ENCODE measurements at places on chromosomes 16 and 17. TPM values are rescaled to one million over a fixed set of nuclear protein-coding genes. Genes with fewer than 3 reads are reported as not detected.

CBX2 gene
- 2.2 TPM for total RNA-seq

GPRC5B gene
- 16.3 TPM for total RNA-seq

IRX5 gene
- total RNA-seq: 10.9 TPM

- DNase-seq: no peak
These were observed 22.2 kb upstream of the CLEC18A start for GRCh38 chr16:69928856-69929400.

GRCh38 chr17:39239640-39240314, 14.0 kb upstream of the STAC2 start:
- DNase-seq: peak; percentile 66

DNA sequence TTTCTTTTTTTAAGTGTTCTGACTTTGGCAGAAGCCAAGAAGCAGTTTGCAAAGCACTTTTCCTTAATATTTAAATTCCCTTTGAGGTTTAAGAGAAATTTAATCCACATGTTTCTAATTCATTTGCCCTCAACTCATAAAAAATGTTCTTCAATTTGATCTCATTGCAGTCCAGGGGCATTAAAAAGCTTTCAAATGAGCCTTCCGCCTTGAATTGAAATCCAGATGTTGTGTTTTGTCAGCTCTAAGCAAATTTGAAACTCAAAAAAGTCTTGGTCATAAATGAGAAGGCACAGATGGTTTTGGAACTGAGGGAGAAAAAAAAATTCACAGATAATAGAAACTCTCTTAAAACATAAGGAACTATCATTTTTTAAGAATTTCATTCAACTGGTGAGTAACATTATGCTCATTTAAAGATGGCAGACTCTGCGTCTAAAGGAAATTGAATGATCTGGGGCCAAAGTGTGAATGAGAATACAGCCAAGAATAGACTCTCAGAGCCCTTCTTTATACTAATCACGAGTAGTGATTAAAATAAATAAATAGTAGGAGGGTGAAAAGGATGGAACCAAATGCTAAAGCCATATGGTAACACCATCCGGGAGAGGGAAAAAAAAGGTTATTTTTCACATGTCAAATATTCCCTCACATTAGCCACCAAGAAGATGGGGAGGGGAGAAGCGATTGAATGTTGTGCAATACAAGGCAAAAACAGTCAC, 1304.7 kb downstream of the CDH8 start:
- DNase-seq: no peak

- DNase-seq: peak; percentile 34
These were observed 7.0 kb upstream of the CALB2 start for GRCh38 chr16:71351558-71351901.

DNA sequence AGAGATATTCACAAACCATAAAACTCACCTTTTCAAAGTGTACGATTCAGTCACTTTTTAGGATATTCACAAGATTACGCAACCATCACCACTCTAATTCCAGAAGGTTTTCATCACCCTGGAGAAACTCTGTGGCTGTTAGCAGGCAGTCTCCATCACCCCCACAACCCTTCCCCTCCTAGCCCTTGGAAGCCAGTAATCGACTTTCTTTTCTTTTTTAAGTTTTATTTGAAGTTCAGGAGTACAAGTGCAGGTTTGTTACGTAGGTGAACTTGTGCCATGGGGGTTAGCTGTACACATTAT, 363.5 kb downstream of the CPPED1 start:
- no peak for DNase-seq

DNA sequence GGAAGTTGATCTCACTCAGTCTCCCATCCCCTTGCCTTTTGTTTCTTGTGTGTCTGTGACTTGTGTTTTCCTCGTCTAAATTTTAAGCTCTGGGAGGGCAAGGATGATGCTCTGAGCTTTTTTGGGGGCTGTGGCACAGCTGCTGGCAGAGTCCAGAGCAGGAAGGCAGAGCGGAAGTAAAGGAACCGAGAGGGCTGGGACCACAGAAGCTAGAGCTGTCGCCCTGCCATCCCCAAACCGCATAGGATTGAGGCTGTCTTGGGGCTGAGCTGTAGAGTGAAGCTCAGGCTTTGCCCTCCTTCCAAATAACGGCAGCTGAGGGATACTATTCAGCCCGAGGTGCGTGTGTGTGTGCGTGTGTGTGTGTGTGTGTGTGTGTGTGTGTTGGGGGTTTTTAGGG, 3.8 kb upstream of the DNAH2 start:
- no peak for DNase-seq

- DNase-seq: no peak
These were observed 5.4 kb downstream of the C17orf58 start for GRCh38 chr17:67990909-67991308.

- DNase-seq: no peak
These were observed 985 bp upstream of the TMEM107 start for GRCh38 chr17:8176998-8177731.

GRCh38 chr17:42227849-42228700, 33.8 kb upstream of the GHDC start:
- DNase-seq: no peak

- no peak for DNase-seq
These were observed 2.5 kb downstream of the EIF1 start for GRCh38 chr17:41691031-41691777.

DNA sequence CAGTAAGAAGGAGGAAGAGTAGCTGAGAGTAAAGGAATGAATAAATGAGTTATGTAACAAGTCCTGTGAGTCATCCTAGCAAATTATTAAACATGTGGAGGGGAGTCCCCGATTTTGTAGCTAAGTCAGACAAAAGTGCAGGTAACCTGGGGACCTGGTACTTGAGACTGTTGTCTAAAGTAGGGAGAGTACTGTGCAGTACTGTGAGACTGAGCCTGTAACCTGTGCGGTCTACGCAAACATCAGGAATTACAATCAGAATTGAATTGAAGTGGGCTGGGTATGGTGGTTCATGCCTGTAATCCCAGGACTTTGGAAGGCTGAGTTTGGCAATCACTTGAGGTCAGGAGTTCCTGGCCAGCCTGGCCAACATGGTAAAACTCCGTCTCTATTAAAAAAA, 35.7 kb downstream of the IKZF3 start:
- no peak for DNase-seq

Measured in breast epithelium (tissue), 4 donors.